ENCODE measurements at places on chromosomes 16 and 17.

- no peak for DNase-seq
These were observed 842 bp downstream of the MRPL10 start for GRCh38 chr17:47830396-47831002.

DNA sequence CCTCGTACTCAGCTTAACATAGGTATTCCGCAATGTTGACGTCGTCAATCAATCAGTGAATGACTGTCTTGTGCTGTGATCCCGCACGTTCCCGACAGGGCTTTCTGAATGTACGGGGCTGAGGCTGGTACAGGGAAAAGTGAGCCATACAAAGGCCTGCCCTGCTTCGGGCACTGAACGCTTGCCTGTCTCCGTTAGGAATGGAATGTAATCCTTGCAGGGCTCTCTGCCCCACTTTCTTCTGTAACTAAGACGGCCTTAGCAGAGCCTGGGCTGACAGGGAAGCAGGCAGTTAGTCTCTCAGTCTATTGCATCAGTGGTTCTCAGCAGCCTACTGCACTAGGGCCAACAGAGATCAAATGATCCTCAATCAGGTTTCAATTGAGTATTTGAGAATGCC lies 16.2 kb upstream of the MYH3 start:
- DNase-seq: no peak

DNA sequence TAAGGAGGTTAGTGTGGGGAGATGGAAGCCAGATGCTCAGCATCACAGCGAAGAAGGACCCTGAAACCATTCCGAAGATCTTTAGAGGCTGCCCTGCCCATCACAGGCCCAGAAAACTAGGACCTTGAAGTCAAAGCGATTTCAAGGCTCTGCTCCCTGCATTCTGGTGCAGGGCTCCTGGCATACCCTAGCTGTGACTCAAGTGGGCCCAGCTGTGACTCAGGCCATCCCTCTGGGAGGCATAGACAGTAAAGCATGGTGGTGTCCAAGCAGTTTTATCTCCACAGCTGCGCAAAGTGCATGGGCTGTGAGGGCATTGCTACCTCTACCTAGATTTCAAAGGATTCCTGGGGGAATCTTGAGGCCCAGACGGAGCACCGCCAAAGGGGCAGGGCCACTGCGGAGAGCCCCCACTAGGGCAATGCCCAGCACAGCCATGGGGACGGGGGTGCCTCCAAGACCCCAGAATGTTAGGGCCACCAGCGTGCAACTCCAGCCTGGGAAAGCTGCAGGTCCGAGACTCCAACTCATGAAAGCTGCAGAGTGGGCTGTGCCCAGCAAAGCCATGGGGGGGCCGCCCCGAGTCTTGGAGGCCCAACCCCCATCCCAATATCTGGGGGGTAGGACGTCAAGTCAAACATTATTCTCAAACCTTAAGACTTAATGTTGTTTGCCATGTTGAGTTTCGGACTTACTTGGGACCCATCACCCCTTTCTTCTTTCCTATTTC lies 11.7 kb upstream of the ZNF594 start:
- DNase-seq: no peak

DNA sequence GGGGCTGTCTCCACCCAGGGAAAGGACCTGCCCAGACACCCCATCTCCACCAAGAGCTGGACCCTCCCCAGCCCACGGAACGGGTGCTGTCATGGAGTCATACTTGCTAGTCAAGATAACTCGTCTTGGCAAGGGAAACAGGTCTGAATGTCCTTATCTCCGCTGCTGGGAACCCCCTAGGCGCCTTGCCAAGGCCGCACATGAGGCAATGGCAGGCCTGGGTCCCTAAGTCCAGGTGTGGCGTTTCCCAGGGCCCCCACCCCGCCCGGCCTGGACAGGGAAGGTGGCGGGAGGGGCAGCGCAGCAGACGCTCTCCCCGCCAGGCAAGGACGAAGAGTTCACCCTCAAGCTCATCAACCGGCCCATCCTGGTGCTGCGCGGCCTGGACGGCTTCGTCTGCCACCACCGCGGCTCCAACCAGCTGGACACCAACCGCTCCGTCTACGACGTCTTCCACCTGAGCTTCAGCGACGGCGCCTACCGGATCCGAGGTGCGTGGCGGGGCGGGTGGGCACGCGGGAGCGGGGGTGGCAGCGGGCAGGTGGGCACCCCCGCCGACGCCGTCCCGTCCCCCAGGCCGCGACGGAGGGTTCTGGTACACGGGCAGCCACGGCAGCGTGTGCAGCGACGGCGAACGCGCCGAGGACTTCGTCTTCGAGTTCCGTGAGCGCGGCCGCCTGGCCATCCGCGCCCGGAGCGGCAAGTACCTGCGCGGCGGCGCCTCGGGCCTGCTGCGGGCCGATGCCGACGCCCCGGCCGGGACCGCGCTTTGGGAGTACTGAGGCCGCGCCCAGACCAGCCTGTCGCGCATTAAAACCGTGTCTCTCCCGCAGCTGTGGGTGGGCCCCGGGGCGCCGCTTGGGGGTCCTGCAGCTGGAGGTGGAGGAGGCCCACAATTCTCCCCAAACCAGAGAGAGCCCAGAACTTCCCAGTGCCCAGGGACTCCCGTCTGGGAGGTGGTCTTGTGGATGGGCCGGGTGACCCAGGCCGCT lies 8.4 kb downstream of the FSCN2 start:
- no peak for DNase-seq

DNA sequence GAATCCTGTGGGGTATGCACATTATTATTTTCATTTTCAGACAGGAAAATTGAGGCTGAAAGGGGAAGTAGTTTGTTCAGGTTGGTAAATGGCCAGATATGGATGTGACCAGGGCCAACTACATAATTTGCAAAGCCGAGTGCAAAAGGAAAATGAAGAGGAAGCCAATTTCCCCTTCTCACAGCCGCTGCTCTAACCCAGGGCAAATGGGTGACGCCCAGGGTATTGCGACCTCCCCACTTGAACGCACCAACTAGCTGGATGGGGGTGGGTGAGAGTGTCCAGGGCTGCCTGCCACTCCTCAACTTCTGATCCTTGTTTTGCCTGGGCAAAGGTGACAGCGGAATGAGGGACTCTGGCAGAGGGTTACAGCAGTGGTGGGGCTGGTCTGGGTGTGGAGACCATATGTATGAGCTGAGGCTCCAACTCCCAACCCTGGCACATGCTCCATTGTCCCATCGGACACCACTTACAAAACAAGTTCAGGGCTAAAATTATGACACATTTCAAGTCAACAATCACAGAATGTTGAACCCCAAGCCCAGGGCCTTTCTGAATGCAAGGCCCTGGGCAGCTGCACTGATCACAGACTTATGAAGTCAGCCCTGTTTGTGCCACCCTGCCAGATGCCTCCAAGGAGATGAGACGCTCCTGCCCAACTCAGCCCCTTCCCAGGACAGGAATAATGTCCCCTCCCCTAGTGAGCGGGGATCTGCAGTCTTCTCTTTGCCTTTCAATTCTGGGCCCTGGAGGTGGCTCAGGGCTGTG lies 1.7 kb downstream of the ANKRD40CL start:
- DNase-seq: no peak
